Stimulated activated CD8-positive, alpha-beta memory T cell treated with anti-CD3 and anti-CD28 coated beads, Interleukin-7, amount 100 ng/mL, for 24 hours (primary cell): ENCODE measurements at places on chromosomes 11 and 22.

- DNase-seq, result no peak
These were observed 10.0 kb downstream of the OR5B21 start for GRCh38 chr11:58497951-58498350.

- DNase-seq, result no peak
These were observed 20.0 kb downstream of the TPBGL start for GRCh38 chr11:75260396-75261170.

GRCh38 chr11:28690746-28691145, 582.6 kb downstream of the METTL15 start:
- no peak for DNase-seq

GRCh38 chr22:43745783-43746356, 66.2 kb downstream of the EFCAB6 start:
- DNase-seq, result no peak

DNA sequence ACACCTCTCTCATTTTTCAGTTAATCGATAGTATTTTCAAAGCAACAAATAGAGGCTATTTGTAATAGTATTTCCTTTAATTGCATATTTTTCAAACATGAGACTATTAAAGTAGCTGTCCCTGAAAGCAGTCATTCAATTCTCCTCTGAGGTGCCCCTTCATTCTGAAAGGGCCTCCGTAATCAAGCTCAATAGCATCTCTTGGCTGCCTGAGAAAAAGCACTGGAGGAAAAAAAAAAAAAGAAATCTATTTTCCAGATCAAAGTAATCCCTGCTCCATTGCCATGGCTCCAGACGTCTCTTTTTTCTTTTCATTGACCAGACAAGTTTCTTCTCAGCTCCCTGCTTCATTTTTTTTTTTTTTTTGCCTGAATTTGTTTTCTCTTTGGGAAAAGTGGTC, 154.5 kb upstream of the BLID start:
- no peak for DNase-seq
